ENCODE measurements at places on chromosomes 12 and 14. TPM values are rescaled to one million over a fixed set of nuclear protein-coding genes. Genes with fewer than 3 reads are reported as not detected.

Gene RD3L
- not detected for total RNA-seq

Gene MGP
- not detected for total RNA-seq

Gene SLC10A1
- total RNA-seq = not detected

Gene ETFBKMT
- 0.78 TPM for total RNA-seq

Gene CD4
- 165 TPM for total RNA-seq

Measured in activated naive CD4-positive, alpha-beta T cell treated with anti-CD3 and anti-CD28 coated beads, Interleukin-2, amount 50 U/mL, for 72 hours (primary cell).